Stimulated activated CD8-positive, alpha-beta memory T cell treated with anti-CD3 and anti-CD28 coated beads, Interleukin-7, amount 100 ng/mL, for 4 hours (primary cell): ENCODE measurements at places on chromosomes 4 and X.

GRCh38 chr4:155489271-155489670 lies 112.5 kb upstream of the MAP9 start:
- DNase-seq: no peak

- no peak for DNase-seq
These were observed 164.9 kb upstream of the KLF3 start for GRCh38 chr4:38499101-38499500.

GRCh38 chrX:332496-332860 lies 13.9 kb upstream of the GTPBP6 start:
- DNase-seq: no peak

- DNase-seq: no peak
These were observed 34.9 kb downstream of the ELOVL6 start for GRCh38 chr4:110163327-110164069.

DNA sequence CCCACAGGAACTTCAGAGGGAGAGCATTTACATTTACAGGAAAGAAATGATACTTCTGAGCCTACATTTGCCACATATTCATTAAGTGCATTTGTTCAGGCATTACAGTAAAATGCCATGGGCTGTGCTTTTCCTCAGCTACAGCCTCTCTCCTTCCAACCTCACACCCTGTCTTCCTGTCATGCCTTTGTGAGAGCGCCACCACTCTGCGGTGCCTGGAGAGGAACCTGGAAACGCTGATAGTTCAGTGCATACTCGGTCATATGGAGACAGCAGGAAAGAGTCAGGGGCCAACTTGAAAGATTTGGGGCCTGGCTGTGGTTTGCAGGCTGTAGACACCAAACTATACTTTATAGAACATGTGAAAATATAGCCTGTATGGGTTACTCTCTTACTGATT lies 40.5 kb downstream of the NFKB1 start:
- no peak for DNase-seq

DNA sequence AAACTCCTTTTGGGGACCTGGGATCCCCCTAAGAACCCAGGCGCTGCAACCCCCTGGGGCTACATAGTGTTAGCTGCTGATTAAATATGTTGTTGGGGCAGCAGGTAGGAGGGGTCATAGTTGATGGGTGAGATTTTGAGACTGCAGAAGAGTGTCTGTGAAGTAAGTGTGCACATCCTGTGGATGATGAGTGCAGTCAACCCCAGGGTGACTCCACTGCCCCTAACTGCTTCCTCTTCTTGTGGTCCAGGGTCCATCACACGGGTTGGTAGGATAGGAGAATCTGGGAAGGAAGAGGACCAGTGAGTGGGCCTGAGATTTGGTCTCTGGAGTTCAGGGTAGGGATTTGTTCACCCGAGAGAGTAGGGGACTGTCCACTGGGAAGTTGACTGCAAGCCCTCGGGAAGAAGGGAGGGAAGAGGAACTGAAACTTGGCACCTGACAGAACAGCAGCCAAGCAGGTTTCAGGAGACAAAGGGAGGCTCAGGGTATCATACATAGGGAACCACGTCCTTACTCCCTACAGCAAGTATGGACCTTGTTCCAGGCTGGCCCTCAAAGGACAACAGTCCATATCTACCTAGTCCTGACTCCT lies 8.5 kb downstream of the DLG3 start:
- DNase-seq: no peak

- no peak for DNase-seq
These were observed 17.1 kb downstream of the NAT8L start for GRCh38 chr4:2075987-2076907.
